ENCODE measurements at places on chromosomes 7 and 10. TPM values are rescaled to one million over a fixed set of nuclear protein-coding genes. Genes with fewer than 3 reads are reported as not detected.

- no peak for DNase-seq
- no peaks in the 10 kb centered on the region for H3K36me3 ChIP-seq
- no peak overlapping the region for H3K27ac ChIP-seq
Measured at GRCh38 chr10:42543840-42544372, 94.5 kb downstream of the ZNF33B start.

- H3K27ac ChIP-seq, result peak within 1 kb of the TSS; percentile 86
- peak; percentile 97 for DNase-seq
- H3K36me3 ChIP-seq, result peaks cover 3% of the 10 kb centered on the region
- peak within 1 kb of the TSS; percentile 96 for H3K4me3 ChIP-seq
- H3K4me1 ChIP-seq, result peaks cover 4% of the 10 kb centered on the region
Measured at GRCh38 chr7:116524609-116525297, at the start of gene CAV1. CAV1 (plus strand) TSS chr7:116525036; CDS start chr7:116525063, 27 bp downstream.

Gene TMEM213
- total RNA-seq, result not detected

GRCh38 chr10:35940141-35941041, 298.3 kb upstream of the FZD8 start:
- H3K27ac ChIP-seq, result no peak overlapping the region
- H3K4me3 ChIP-seq, result no peak overlapping the region
- H3K27me3 ChIP-seq, result no peaks in the 10 kb centered on the region
- no peaks in the 10 kb centered on the region for H3K4me1 ChIP-seq

- no peak overlapping the region for H3K27ac ChIP-seq
- H3K36me3 ChIP-seq, result no peaks in the 10 kb centered on the region
- peak; percentile 88 for DNase-seq
- no peaks in the 10 kb centered on the region for H3K4me1 ChIP-seq
Measured at GRCh38 chr7:98771519-98771918, 98.3 kb downstream of the TMEM130 start.

- no peaks in the 10 kb centered on the region for H3K27me3 ChIP-seq
- H3K27ac ChIP-seq, result peak overlapping the region; percentile 13
- H3K36me3 ChIP-seq, result no peaks in the 10 kb centered on the region
- peak; percentile 90 for DNase-seq
- H3K4me3 ChIP-seq, result no peak overlapping the region
Measured at GRCh38 chr7:137006293-137006692, 137.8 kb downstream of the CHRM2 start.
